ENCODE measurements at places on chromosomes 2 and 18.

- peak; percentile 84 for DNase-seq
These were observed 506.1 kb upstream of the FAM98A start for GRCh38 chr2:34105006-34105767.

DNA sequence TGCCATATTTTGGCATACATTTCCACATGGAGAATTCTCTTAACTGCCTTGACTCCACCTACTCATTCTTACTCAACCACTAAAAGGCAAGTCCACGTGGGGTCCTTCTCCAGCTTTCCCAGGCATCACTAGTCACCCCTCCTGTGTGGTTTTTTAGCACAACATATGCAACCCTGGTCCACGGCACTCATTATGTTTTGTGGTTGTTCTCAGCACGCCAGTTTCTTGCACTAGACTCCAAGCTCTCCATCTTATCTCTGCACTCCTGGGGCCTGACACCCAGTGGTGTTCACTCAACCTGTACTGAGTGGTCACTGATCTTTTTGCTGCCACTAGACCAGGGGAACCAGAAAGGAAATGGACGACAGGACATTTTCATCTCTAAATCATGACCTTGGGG is 18.0 kb downstream of the MARCHF4 start:
- peak; percentile 41 for DNase-seq

GRCh38 chr2:106356291-106356690 is 111.9 kb downstream of the RGPD3 start:
- no peak for DNase-seq

GRCh38 chr2:22536133-22536532 is 848.8 kb upstream of the KLHL29 start:
- peak; percentile 1 for DNase-seq

GRCh38 chr2:231411237-231411636 is 15.7 kb downstream of the B3GNT7 start:
- no peak for DNase-seq

GRCh38 chr2:200702646-200703118 is 109.0 kb upstream of the BZW1 start:
- no peak for DNase-seq

- no peak for DNase-seq
These were observed 9.1 kb upstream of the IL1RN start for GRCh38 chr2:113118263-113118657.

GRCh38 chr18:3217948-3218647 is 1.7 kb downstream of the MYOM1 start:
- no peak for DNase-seq

- DNase-seq, result peak; percentile 57
These were observed 42.1 kb downstream of the FARSB start for GRCh38 chr2:222613715-222614331.

- DNase-seq, result peak; percentile 37
These were observed 675 bp downstream of the PRKD3 start for GRCh38 chr2:37323781-37324535.

DNA sequence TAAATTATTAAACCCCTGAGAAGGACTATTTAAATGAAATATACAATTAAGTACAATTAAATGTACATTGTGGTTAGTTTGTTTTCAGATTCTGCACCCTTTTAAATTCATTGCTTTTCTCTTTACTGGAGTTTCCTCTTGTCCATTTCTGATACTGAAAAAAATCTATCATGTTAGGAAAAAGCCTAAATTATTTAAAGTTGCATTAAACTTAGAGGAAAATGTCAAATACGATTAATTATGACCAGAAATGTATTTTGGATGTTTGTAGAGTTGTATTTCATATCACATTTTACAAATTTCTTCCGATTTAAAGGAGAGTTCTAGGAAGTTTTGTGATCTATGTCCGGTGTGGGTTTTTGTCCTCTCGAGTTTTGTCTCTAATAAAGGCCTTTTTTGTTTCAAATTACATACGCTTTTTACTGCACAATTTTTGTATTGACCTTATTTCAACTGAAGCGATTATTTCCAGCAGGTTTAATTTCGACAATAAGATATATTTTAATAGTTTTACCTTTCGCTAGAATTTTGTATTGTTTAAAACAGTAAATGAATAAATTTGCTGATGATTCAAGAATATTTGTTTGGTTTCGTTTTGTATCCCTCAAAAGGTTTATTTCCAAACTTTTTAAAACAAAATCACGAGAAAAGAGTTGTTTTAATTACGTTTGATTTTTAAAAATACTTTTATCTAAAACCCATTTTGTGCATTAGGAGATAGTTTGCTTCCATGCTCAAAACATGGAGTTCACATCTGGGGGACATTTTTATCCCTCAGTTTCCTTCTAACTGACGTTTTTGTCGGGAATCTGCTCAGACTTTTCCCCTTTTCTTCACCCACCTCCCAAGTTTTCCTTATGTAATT is 3.3 kb upstream of the SATB2 start:
- no peak for DNase-seq

- DNase-seq, result peak; percentile 39
These were observed 570.1 kb upstream of the SYT4 start for GRCh38 chr18:43847164-43848091.

DNA sequence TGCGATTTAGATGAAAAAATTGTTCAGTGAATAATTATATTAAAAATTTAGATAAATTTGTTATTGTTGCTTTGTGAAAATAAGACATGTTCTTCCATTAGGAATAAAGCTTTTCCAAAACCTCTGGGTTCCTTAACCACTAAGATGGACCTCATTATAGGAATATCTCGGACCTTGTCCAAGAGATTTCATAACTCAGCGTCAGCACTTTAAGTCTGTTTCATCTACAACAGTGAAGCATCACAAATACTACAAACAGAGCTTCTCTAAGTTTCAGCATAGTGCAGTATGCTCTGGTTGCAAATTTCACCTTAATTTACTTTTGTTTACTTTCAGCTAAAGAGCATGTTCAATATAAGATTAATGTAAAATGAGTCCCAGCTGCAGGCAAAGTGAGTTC is 150.3 kb downstream of the UBE2E3 start:
- DNase-seq, result no peak

GRCh38 chr2:63696496-63696895 is 107.7 kb downstream of the MDH1 start:
- no peak for DNase-seq

DNA sequence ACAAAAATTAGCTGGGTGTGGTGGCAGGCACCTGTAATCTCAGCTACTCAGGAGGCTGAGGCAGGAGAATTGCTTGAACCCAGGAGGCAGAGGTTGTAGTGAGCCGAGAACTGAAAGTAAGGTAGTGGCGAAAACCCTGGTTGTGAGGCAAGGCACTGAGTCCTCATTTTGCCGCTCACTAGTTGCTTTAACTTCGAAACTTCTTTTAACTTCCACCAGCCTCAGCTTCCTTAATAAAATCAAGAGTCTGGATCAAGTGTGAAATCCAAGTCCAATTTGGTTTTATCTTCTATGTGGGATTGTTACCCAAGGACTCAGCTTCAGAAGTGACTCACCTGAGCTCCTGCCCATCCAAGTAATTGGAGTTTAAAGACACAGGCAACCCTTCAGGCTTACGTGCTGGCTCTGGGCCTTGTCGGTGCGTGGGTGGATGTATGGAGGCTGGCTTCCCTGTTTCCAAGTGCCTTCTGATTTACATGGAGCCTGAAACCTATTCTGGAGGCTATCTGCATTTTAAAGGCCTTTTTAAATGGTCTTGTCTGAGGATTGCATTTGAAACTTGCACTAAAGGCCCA is 374.2 kb upstream of the ID2 start:
- DNase-seq, result no peak

GRCh38 chr2:236355911-236356310 is 91.7 kb upstream of the ASB18 start:
- DNase-seq, result no peak

DNA sequence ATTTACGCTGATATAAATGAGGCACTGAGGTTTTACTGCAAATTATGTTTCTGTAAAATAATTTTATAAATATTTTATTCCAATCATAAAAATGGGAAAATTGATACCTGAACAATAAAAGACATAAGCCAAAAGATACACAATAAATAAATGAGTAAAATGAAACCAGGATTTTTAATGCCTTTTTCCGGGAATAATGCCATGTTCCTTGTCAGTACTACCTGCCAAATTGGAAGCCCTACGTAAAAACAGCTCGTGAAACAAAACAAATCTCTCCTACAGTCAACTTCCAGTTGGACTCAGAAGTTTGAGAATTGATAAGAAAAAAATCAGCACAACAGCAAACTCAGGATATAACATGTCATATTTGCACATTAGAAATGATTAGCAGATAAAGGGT is 18.0 kb downstream of the GALNT3 start:
- DNase-seq, result no peak

DNA sequence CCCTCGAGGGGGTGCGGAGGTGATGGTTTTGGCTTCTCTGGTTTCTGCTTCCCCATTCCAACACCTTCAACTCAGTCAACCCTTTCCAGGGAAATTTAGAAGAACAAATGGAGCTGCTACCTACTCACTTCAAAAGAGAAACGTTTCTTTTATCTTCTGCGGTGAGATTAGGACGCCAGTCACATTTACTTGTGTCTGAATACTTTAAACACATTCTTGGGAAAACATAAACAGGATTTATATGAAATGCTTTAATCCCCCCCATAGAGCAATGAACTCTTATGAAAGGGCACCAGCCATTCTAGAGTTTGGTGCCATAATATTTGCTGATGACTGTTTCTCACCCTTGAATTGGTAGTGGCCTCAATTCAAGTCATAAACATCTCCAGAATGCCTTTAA is 253.2 kb upstream of the APCDD1 start:
- no peak for DNase-seq

DNA sequence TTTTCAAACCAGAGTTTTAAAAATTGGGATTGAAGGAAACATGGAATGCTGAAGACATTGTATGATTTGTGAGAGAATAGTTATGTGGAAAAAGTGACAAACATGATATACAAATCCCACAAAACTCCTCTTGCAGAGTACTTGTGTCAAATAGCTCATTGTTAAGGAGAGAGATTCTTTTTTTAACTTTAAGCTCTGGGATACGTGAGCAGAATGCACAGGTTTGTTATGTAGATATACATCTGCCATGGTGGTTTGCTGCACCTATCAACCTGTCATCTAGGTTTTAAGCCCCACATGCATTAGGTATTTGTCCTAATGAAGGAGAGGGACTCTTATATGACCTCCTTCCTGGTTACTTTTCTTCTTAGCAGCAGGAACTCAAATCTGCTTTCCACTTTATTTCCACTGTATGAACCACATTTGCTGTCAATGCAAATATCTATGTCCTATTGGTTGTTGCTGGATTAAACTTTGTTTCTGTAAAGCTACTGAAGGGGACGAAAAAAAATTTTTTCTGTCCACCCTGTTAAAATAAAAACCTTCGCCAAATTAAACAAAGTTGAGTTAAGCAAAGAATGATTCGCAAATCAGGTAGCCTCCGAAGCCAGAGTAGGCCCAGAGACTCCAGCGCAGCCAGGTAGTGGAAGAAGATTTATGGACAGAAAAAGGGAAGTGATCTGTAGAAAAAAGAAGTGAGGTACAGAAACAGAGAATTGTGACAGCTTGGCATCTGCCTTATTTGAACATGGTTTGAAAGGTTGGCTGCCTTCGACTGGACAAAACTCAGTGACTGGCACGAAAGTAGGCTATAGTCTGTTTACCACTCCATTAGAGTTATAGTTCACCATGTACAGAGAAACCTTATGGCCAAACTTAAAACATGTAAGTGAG is 430.1 kb upstream of the CHST9 start:
- no peak for DNase-seq

DNA sequence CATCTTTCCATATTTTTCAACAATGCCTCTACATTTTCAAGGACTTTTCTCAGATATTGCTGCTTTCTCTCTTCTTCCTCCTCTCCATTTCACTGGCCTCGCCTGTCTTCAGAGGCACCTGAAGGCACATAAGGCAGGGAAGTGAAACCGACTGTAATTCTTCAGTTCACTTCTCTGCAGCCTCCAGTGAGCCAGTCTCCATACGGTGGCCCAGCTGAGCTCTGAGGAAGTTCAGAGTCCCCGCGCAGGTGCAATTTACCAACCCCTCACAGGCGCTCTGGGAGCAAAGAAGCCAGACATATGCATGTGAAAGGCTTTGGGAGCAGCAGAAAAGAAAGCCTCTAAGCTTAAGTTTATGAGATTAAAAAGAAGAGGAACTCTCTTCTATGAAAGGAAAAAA is 12.4 kb downstream of the KLHL14 start:
- no peak for DNase-seq

GRCh38 chr18:75185460-75185859 is 23.5 kb downstream of the PTGR3 start:
- no peak for DNase-seq

DNA sequence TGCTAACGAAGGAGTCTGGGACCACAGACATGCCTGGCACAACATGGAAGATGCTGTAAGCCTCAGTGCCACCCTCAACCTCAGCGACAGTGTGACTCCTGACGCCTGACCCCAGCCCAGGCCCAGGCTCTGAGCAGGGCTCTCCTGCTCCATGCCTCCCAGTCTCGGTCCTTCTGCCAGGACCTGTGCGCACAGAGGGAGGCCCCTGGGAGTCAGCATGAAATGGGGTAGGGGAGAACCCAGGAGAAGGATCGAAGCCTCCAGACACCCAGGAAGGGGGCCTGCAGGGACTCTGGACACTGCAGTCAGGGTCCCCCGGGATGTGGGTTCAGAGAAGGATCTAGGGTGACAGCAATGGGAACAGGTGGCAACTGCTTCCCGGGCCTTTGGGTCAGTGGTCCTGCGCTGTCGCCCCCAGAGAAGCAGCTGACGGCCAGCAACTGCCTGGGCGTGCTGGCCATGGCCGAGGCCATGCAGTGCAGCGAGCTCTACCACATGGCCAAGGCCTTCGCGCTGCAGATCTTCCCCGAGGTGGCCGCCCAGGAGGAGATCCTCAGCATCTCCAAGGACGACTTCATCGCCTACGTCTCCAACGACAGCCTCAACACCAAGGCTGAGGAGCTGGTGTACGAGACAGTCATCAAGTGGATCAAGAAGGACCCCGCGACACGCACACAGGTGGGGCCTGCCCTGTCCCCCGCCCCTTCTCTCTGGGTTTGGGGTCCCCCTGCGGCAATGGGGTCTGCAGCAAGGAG is 233.9 kb downstream of the ATAD2B start:
- DNase-seq, result no peak

DNA sequence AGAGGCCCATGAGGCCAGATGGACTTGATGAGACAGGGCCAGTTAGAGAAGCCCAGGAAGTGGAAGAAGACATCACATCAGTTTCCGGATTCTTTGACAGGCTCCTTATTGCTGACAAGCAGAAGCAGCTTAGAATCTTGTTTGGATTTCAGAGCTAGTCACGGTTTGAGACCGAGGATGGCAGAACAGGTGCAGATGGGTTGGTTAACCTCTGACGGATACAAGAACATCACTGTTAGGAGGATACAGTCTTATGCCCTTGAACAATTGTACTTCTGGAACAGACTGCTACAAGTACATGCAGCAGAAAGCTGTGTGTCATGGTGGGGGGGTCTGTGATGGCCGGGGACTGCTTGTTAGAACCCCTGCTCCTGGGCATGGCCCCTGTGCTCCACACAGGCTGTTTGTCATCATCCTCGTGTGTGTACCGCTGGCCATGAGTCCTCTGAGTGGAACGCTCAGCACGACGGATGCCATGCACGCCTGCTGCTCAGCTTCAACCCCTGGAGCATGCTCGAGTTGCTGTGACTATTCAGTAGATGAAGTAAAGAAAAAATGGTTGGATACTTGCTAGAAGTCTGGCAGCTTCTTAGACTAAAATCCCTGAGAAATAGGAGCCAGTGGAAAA is 217.7 kb downstream of the SH3RF3 start:
- DNase-seq, result no peak

- DNase-seq, result peak; percentile 32
These were observed 397.7 kb upstream of the HNRNPA3 start for GRCh38 chr2:176814740-176815367.

All from RPMI7951 (cell line).